ENCODE measurements at places on chromosomes 6 and 20. TPM values are rescaled to one million over a fixed set of nuclear protein-coding genes. Genes with fewer than 3 reads are reported as not detected.

CCR6 gene
- polyA plus RNA-seq: 7.7 TPM

DNA sequence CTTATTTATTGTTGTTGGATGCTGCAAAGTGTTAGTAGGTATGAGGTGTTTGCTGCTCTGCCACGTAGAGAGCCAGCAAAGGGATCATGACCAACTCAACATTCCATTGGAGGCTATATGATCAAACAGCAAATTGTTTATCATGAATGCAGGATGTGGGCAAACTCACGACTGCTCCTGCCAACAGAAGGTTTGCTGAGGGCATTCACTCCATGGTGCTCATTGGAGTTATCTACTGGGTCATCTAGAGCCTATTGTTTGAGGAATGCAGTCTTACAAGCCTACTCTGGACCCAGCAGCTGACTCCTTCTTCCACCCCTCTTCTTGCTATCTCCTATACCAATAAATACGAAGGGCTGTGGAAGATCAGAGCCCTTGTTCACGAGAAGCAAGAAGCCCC is 12.1 kb downstream of the MICB start:
- no peak for DNase-seq

PLCB1 gene
- 3.4 TPM for polyA plus RNA-seq

DNA sequence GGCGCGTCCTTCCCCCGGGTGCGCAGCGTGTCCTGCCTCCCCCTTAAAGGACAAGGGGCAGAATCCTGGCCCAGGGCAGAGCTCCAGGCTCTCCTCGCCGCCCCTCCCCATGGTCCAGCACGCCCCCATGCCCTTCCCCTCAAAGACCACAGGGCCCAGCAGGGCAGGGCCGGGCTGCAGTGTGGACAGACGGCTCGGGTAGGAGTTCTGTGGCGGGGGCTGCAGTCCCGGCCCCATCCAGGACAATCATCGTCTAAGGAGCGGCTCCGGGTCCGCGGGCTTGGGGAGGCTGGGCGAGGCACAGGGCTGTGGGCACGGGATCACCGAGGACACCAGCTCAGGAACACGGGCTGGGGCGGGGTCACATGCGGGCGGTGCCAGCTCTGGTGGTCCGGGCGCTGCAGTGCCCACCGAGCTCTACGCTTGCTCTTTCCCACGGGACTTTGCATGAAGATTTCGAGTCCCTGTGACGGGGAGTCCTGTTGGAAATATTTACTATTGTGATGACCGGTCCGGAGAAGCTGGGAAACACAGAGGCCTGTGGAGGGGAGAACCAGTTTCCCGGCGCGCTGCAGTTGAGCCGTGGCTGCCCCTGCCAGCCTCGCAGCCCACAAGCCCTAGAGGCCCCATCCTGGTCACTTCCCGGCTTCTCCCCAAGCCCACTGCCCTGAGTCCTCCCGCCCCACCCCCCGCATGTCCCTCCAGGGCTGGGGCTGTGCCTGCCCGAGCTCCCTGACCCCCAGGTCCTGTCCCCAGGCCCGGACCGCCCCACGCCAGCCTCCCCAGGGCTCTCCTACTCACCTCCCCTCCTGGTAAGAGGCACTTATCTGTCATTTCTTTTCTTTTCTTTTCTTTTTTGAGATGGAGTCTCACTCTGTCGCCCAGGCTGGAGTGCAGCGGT is 20.6 kb downstream of the SLC17A9 start:
- DNase-seq: no peak

WFDC2 gene
- 86.6 TPM for polyA plus RNA-seq

GRCh38 chr20:40335901-40336351 is 353.1 kb downstream of the MAFB start:
- no peak for DNase-seq

DNA sequence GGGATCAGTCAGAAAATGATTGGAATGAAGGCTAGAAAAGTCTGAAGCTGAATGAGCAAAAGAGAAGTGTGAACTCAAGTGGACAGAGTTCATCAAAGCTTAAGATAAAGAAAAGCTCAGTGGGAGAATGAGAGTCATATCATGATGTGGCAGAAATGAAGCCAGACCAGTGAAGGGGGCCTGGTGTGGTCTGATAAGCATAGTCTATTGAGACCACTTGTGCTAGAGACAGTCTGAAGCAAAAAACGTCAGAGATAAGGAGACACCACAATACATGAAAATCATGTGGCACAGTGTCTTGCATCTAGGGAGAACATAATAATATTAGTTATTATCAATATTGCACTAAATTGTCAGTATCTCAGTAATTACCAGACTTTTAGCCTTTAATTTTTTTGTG is 601.5 kb downstream of the UTRN start:
- no peak for DNase-seq

OLIG3 gene
- polyA plus RNA-seq: not detected

DNA sequence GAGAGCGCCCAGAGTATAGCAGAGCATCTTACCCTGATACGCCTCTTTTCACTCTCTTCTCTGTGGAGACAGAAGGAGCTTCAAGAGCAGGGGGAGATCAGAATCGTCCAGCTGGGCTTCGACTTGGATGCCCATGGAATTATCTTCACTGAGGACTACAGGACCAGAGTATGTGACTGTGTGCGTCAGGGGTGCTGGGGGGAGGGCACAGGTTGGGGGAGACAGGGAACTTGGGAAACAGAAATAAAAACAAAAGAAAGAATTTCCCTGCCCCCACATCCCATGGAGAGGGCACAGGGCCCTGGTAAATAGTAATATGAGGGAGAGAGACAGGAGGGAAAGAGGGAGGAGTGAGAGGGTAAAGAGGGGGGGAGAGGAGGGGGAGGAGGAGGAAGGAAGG is 3.0 kb upstream of the C4A start:
- DNase-seq: no peak
